ENCODE measurements at places on chromosomes 7 and 10. TPM values are rescaled to one million over a fixed set of nuclear protein-coding genes. Genes with fewer than 3 reads are reported as not detected.

Gene KCND2
- total RNA-seq: not detected

- H3K36me3 ChIP-seq: no peaks in the 10 kb centered on the region
- no peak overlapping the region for H3K4me3 ChIP-seq
- no peak for DNase-seq
Observed at GRCh38 chr7:127413326-127413725, 20.8 kb upstream of the ZNF800 start.

DNA sequence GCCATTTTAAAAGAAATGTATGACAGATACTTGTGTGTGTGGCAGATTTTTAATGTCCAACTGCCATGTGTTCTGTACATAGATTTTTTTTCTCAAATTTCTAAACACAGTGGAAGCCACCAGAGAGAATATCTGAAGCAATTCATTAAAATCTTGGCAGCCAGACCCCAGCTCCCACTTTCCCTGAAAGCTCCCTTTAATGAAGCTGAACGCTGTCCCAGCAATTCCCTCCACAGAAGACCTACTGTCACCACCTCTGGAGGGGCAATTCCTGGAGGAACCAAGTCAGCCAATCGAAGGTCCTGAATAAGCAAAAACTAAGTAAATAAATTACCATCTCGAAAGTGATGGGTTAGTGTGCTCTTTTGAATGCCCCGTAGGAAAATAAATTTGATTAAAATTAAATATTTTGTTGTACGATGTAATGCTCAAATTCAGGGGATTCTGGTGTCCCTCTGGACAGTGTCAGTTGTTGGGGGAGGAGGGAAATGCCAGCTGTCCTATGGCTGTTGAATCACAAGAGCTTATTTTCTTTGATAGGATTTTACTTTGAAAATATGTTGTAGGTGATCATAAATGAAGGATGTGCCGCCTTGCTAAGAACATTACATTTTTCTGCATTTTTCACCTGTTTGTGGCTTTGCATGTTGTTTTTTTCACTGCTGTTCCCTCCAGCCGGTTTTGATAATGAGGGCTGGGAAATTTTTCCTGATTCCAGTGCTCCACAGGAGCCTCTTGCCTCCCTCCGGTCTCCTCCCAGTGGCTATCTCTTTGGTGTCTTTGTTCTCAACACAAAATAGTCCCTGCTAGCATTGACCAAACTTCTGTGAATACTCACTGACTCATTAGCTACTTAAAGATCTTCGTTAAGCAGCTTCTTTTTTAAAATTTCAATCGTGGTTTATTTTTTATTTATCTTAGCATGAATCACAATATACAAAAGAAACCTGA lies 9.2 kb upstream of the GSAP start:
- H3K4me3 ChIP-seq: no peak overlapping the region
- DNase-seq: no peak
- H3K36me3 ChIP-seq: no peaks in the 10 kb centered on the region
- H3K27ac ChIP-seq: no peak overlapping the region
- H3K27me3 ChIP-seq: no peaks in the 10 kb centered on the region

DNA sequence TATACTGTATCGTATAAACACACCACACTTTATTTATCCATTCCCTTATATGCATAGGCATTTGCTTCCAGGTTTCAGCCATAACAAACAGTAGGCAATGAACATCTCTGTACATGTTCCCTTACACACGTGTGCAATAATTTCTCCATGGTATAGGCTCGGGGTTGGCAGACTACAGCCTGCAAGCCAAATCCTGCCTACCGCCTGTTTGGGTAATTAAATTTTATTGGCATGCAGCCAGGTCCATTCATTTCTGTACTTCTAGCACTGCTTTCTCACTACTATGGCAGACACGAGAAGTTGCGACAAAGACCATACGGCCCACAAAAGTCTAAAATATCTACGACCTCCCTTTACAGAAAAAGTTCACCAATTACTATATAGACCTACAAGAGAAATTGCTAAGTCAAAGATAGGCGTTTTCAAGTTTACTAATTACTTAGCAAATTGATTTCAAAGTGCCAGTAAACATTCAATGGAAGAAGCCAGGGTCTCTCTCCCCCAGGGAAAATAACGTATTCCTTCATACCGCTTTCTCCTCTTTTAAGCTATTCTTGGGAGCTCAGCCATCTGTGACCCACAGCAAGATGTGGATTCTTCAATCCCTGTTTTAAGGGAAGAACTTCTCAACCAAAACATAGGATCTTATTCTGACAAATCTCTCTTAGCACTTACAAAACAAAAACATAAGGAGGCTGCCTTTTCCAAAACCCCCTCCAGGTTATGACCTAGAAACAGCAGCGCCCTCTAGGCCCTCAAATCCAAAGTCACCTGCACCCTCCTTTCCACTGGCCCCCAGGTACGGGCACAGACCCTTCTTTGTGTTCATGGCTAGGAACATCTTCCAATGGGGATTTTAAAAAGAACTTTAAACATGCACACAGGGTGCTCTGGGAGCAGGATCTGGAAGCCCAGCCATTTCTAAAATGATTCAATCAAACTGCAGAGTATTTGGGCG lies 100.5 kb downstream of the FGFR2 start:
- H3K27ac ChIP-seq: no peak overlapping the region
- H3K4me1 ChIP-seq: peaks cover 5% of the 10 kb centered on the region
- no peaks in the 10 kb centered on the region for H3K27me3 ChIP-seq
- H3K36me3 ChIP-seq: no peaks in the 10 kb centered on the region

DNA sequence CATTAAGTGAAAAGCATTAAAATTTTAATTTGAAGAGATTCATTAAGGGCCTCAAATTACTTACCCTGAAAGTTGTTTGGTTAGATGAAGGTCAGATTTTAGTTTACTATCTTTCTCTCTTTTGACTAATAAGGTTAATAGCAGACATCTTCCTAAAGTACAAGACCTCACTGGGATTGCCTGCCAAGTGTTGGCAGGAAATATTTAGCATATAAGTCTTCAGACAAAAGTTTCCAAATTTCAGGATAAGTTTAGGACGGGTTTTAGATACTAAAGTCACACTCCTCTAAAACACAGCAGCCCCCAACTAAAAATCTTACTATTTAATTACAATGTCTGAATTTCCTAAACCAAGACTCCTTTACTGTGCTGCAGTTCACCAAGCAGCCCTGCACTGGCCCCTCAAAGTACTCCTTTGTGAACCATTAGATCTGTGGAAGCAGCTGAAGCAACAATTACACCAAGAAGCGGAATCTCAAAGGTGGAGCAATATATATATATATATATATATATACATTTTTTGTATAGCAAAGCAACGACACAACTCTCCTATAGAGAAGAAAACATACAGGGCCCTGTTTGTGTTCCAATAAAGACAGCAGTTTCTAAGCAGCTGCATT lies 91.2 kb upstream of the KCNIP2 start:
- no peak overlapping the region for H3K4me3 ChIP-seq
- peaks cover 24% of the 10 kb centered on the region for H3K4me1 ChIP-seq
- no peaks in the 10 kb centered on the region for H3K36me3 ChIP-seq
- no peak overlapping the region for H3K27ac ChIP-seq
- peak; percentile 13 for DNase-seq

DNA sequence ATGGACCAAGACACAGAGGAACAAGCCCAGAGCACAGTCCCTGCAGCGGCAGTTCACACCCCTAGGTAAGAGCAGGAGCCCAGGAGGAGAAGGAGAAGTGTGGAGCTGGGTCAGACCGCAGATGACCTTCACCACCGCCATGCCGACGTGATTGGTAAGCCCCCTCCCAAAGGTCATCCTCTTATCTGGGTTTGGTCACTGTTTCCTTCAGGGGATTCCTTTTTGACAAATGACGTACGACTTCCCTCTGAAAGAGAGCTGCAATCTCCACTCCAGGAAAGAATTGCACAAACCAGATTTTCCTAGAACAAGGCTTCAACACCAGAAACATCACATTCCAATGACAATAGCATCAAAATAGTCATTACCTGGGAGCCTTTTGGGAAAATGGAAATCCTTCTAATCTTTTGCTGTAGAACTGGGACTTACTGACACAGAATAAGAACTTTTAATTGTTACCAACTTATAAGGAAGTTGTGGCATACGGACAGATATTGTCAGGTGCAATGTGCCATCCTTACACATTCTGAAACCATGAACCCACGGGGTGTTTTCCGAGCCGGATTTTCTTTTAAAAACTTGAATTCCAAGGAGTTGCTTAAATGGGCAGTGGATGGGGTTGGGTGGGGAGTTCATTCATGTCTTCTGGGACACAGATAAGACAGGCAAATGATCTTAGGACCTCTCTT lies 20.8 kb upstream of the ADAM12 start:
- DNase-seq: no peak
- H3K36me3 ChIP-seq: no peaks in the 10 kb centered on the region
- H3K4me1 ChIP-seq: no peaks in the 10 kb centered on the region
- no peak overlapping the region for H3K4me3 ChIP-seq
- no peaks in the 10 kb centered on the region for H3K27me3 ChIP-seq

- peaks cover 3% of the 10 kb centered on the region for H3K27me3 ChIP-seq
- no peaks in the 10 kb centered on the region for H3K4me1 ChIP-seq
- DNase-seq: no peak
- no peak overlapping the region for H3K27ac ChIP-seq
Observed at GRCh38 chr7:137715121-137715520, 131.7 kb downstream of the DGKI start.

DNA sequence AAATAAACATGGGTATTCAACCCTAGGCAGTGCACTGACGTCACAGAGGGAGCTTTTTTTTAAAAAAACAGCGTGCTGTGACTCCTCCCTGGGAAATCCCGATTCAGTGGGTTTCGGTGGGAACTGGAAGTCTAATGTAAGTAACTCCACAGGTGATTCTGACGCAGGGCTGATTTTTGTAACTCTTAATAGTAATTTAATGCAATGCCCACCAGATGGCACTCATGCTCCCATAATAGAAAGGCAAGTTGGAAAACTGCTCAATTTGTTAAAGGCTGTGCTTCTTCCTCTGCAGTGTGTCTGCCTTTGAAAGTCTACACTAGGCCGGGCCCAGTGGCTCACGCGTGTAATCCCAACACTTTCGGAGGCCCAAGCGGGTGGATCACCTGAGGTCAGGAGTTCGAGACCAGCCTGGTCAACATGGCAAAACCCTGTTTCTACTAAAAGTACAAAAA lies 10.9 kb upstream of the RSU1 start:
- peak; percentile 93 for DNase-seq
- H3K27me3 ChIP-seq: no peaks in the 10 kb centered on the region
- peak overlapping the region; percentile 71 for H3K27ac ChIP-seq
- peaks cover 34% of the 10 kb centered on the region for H3K4me1 ChIP-seq
- peak overlapping the region; percentile 51 for H3K4me3 ChIP-seq
- no peaks in the 10 kb centered on the region for H3K36me3 ChIP-seq

DNA sequence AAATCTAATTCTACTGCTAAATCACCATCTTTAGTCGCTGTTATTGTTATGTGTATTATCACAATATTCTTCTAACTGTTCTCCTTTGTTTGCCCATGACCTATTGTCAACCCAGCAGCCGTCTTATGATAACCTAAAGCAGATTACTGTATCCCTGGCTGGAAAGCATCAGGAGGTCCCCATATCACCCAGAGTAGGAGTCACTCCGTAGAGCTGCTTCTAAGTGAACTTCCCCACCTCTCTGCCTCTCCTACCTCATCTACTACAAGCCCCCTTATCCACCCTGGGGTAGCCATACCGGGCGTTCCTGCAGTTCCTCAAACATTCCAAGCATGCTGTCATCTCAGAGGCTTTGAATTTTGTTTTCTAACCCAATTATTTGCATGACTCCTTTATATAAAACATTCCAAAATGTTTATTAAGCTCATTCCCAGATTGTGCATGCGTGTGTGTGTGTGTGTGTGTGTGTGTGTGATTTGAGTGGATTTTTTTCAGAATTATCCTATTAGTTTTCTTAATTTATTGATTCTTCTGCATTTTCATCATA lies 39.7 kb downstream of the POU6F2 start:
- no peaks in the 10 kb centered on the region for H3K36me3 ChIP-seq
- H3K27ac ChIP-seq: no peak overlapping the region
- H3K4me1 ChIP-seq: no peaks in the 10 kb centered on the region
- H3K4me3 ChIP-seq: no peak overlapping the region

DNA sequence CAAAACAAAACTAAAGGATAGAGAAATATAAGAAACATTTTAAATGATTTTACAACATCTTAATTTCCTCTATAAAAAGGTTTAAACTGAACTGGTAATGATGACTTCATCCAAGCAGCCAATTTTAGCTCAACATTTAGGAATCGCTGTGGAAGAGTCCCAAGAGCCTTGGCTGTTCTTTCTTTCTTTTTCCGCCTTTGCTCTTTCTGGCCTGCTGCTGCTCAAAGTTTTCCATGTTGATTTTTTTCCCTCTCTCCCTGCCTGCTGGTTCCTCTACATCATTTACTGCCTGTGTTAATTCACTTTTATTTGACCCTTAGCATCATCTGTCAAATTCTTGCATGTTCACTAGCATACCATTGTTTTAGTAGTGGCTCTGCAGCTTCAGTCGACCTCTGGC lies 146.9 kb downstream of the EVX1 start:
- no peak for DNase-seq
- H3K36me3 ChIP-seq: no peaks in the 10 kb centered on the region
- no peaks in the 10 kb centered on the region for H3K4me1 ChIP-seq
- peaks cover 15% of the 10 kb centered on the region for H3K27me3 ChIP-seq
- no peak overlapping the region for H3K4me3 ChIP-seq

DNA sequence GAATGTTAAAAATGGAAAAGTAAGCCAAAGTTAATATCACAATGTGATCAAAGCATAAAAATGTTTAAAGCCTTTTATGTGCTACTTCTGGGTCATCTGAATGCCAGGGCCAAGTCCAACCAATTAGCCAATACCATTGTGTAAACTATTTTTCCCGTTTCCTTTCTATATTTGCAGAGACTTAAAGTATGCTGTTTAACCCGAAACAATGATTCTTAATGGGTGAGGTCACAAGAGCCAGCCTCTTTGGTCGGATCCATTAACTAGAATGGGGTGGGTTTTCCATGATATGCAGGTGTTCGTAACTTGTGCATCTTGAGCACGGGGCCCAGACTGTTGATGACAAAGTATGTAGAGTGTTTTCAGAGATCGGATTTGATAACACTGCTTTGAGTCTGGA lies 111.3 kb upstream of the IGFBP3 start:
- no peak overlapping the region for H3K4me3 ChIP-seq
- no peaks in the 10 kb centered on the region for H3K27me3 ChIP-seq

- H3K36me3 ChIP-seq: no peaks in the 10 kb centered on the region
- no peak overlapping the region for H3K27ac ChIP-seq
- no peak overlapping the region for H3K4me3 ChIP-seq
- no peaks in the 10 kb centered on the region for H3K27me3 ChIP-seq
Observed at GRCh38 chr10:17851611-17852010, 42.5 kb downstream of the MRC1 start.

- no peak overlapping the region for H3K4me3 ChIP-seq
- DNase-seq: no peak
- peaks cover 7% of the 10 kb centered on the region for H3K4me1 ChIP-seq
- H3K27ac ChIP-seq: no peak overlapping the region
Observed at GRCh38 chr10:34773636-34774630, 41.2 kb downstream of the PARD3 start.

- H3K36me3 ChIP-seq: peaks cover 2% of the 10 kb centered on the region
- no peak for DNase-seq
- no peaks in the 10 kb centered on the region for H3K4me1 ChIP-seq
- H3K27me3 ChIP-seq: no peaks in the 10 kb centered on the region
Observed at GRCh38 chr10:50310560-50311174, 59.4 kb upstream of the ASAH2 start.
